ENCODE measurements at places on chromosomes 1 and 21.
A peak's percentile ranks its signal among the peaks of the same experiment; 100 is the strongest.

GRCh38 chr21:35905963-35906345 is 154.4 kb downstream of the SETD4 start:
- no peak for DNase-seq

- DNase-seq = no peak
These were observed 62.7 kb downstream of the ESRRG start for GRCh38 chr1:216660561-216660960.

GRCh38 chr1:39473324-39473723 is 18.1 kb upstream of the BMP8A start:
- no peak for DNase-seq

- DNase-seq = no peak
These were observed 34.6 kb downstream of the C8B start for GRCh38 chr1:56931211-56931610.

DNA sequence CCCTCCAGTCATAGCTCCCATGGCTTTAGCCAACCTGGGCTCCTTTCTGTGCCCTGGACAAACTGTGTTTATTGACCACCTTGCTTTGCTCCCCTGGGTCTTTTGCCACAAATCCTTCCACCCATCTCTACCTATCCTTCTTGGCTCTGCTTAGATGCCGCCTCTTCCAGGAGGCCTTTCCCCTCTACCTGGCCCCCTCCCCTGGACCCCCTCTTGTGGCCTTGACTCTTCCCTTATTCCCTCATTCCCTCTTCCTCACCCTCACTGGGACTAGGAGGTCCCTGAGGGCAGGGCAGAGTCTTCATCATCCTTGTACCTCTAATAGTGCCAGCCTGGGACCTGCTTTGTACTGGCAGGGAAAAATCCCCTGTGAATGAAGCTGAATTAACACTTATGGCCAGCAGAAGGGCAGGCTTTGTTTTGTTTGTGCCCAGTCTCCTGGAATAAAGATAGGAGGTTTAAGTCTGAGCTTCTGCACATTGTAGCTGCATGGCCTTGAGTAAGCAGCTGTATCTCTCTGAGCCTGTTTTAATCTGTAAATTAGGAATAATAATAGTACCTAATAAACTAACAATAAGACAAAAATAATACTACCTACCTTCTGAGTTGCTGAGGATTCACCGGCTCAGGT is 13.7 kb downstream of the PTPRU start:
- no peak for DNase-seq

GRCh38 chr1:208499026-208499425 is 254.8 kb upstream of the PLXNA2 start:
- DNase-seq = no peak

DNA sequence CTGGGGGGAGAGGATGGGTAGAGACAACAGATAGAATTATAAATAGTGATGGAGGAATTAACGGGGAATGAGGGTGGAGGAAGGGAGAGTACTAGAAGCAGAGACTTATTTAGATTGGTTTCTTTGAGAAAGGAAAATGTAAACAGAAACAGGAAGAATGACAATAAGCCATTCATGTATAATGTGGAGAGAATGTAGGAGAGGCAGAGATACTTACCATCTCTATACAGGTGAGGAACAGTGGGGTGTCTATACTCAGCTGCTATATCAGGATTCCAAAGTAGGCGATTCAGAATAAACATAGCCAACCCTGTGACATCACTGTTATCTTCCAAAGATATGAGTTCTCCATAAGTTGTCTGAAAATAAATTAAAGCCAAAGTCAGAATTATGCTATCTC is 16.8 kb downstream of the ASPM start:
- no peak for DNase-seq

DNA sequence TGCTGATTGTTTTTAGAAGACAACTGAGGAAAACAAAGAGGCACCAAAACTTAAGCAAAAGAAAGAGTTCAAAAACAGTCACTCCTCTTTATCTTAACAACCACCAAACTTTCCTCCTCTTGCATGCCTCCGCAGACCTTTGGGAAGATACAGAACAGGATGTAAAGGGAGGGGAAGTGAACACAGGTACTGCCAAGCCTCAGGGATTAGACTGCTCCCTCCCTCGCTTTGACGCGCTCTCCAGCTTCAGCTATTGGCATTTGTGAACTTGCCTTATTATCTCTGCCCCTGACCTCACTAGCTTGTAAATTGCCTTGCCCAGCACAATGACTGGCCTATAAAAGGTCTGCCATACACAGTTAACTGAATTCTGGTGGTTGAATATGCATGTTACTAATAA is 4.8 kb upstream of the SRP9 start:
- DNase-seq = no peak

DNA sequence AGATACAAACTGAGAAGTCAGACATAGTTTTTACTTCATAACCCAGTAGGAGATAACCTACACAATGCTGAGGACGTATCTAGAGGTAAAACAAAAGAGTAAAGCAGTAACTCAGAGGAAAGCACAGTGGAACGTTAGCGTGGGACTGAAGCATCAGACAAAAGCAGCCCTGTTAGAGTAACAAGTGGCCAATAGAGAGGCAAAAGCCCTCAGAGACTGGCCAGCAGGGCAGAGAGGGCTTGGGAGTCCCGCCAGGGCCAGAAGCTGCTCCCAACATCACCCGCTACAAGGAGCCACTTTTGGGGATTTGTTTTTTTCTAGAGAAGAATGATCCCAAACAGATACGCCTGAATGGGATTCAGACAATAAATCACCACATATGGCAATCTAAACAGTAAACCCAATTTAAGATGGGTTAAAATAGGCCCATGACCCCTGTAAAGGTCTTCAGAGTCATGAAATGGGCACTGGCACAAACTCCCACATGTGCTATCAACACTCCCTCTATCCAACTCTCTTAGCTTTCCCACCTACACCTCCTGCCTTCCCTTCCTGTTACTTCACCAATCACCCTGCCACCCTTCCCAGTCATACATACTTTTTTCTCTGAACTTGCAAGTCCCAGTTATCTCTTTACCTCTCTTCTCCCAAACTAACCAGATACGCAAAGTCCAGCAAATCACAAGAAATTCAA is 17.2 kb downstream of the TADA1 start:
- peak; percentile 77 for DNase-seq

Data from substantia nigra (tissue), 51 donors.